ENCODE measurements at places on chromosomes 4 and X.

DNA sequence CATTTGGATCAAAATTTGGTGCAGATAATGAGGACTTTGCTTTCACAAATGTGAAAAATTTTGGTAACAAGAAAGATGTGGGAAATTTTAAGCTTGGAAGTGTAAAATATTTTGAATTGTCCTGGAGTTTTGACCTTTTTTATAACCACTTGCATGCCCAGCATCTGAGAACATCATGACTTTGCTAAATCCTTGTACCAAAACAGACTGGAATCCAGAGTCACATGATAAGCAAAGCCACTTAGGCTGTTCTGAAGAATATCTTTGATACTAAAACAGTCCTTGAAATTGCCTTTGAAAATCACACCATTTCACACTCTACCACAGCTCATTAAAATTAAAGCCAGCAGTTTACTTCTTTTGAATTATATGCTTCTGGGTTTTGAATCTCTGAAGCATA is 2.5 kb upstream of the PPM1K start:
- DNase-seq = no peak

- DNase-seq = no peak
Observed at GRCh38 chr4:47469951-47470350, 6.4 kb upstream of the COMMD8 start.

DNA sequence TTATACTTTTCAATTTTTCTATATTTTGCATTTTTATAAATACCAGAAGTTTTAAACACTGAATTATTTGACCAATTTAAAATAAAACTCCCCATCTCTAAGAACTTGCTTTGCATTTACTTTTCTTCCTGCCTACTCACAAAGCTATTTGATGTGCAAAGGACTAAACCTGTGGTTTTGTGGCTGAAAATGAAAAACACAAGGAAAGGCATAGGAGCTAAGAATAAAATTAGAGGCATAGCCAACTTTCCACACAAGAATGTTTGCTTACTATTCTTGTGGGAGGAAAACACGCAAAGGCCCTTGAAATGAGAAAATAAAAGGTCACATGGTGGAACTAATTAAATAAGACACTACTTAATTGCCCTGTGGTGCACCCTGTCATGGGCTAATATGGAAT is 221.2 kb downstream of the KLHL13 start:
- DNase-seq = no peak

DNA sequence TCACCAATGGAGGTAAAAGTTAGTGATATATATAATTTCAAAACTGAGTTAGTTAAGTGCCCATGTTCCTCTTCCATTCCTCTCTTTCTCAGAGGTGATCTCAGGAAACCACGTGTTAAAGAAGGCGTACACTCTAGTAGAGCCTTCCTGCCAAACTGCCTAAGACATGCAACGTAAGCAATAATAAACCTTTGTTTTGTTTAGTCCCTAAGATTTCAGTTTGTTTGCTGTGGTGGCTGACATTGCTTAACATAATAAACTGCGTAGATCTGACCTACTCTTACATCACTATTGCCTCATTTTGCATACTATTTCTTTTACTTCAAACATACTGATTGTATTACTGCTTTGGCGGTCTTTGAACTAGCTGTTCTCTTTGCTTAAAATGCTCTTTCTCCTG is 99.2 kb downstream of the JADE1 start:
- no peak for DNase-seq

DNA sequence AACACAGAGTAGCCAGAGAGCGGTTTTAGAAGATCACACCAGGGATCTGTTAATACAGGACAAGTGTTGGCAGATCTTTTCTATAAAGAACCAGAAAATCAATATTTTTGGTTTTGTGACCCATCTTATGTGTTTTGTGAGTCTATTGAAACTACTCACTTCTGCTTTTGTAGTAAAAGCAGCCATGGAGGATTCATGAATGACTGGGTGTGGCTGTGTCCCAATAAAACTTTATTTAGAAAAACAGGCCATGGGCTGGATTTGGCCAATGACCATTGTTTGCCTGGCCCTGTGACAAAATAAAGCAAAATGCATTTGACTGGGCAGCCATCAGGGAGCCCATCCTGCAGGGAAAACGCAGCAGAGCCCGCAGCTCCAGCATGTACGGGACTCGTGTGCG is 99.9 kb upstream of the ADRA2C start:
- no peak for DNase-seq

GRCh38 chrX:118865231-118865630 is 41.6 kb downstream of the ZCCHC12 start:
- DNase-seq = no peak
